Upper lobe of right lung (tissue), 1 donor: ENCODE measurements at places on chromosomes 1 and 21. TPM values are rescaled to one million over a fixed set of nuclear protein-coding genes. Genes with fewer than 3 reads are reported as not detected.

GRCh38 chr1:58011978-58012377 lies 534.5 kb downstream of the OMA1 start:
- H3K4me1 ChIP-seq: no peaks in the 10 kb centered on the region
- H3K36me3 ChIP-seq: no peaks in the 10 kb centered on the region
- H3K27me3 ChIP-seq: no peaks in the 10 kb centered on the region

DNA sequence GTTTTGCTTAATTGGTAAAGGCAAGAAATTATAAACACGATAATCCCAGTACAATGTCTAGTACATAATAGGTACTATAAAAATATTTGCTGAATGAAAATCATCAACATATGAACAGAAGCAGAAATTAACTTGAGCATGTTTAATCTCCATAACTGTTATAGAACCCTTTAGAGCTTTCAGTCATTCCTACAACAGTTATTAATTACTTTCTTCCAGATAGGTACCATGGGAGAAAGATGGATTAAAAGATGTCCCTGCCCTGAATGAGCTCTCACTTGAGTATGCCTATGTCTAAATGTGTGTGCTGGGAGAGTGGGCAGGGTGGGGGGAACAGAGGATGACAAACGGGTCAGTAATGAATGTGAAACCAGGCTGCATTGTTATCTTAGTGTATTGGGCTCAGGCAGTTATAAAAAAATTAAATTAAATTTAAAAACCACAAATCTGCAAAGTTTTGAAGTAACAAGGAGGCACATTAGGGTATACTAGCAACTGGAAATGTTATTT lies 2.4 kb downstream of the EPS15 start:
- H3K4me1 ChIP-seq: peaks cover 52% of the 10 kb centered on the region
- H3K27ac ChIP-seq: peak overlapping the region; percentile 88
- H3K4me3 ChIP-seq: peak overlapping the region; percentile 79
- no peaks in the 10 kb centered on the region for H3K36me3 ChIP-seq

- H3K4me3 ChIP-seq: no peak overlapping the region
- no peak for DNase-seq
- no peaks in the 10 kb centered on the region for H3K36me3 ChIP-seq
- H3K27ac ChIP-seq: no peak overlapping the region
- H3K27me3 ChIP-seq: no peaks in the 10 kb centered on the region
Observed at GRCh38 chr1:43554444-43554992, 23.8 kb downstream of the PTPRF start.

Gene KRTAP7-1
- total RNA-seq: not detected

DNA sequence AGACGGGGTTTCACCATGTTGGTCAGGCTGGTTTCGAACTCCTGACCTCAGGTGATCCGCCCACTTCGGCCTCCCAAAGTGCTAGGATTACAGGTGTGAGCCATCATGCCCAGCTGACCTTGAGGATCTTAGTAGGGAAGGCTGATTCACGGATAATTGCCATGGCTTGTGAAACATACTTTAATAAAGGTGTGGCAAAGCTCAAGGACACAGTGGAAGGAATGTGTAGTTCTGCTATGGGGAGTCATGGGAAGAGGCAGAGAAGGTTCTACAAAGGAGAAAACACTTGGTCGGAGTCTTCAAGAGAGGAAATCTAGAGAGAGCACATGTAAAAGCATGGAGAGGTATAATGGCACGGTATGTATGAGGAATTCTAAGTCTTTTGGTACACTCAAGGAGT lies 12.7 kb upstream of the PTCH2 start:
- no peaks in the 10 kb centered on the region for H3K4me1 ChIP-seq
- no peaks in the 10 kb centered on the region for H3K27me3 ChIP-seq
- DNase-seq: no peak
- no peak overlapping the region for H3K27ac ChIP-seq

DNA sequence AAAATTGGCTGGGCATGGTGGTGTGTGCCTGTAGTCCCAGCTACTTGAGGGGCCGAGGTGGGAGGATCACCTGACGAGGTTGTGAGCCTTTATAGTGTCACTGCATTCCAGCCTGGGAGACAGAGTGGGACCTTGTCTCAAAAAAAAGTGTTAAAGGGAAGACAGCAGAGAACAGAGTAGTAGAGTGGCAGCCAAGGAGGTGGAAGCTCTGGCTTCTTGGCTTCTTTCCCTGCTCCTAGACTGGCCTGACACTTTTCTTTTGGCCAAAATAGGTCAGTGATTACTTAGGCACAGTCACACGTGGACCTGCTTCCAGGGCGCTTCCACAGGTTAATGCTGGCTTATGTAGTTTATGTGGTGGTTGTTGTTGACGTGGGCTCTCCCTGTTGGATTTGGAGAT lies 3.2 kb downstream of the DIP2A start:
- H3K4me1 ChIP-seq: peaks cover 17% of the 10 kb centered on the region
- DNase-seq: no peak
- H3K4me3 ChIP-seq: no peak overlapping the region
- no peaks in the 10 kb centered on the region for H3K36me3 ChIP-seq
- H3K27ac ChIP-seq: no peak overlapping the region

- no peaks in the 10 kb centered on the region for H3K36me3 ChIP-seq
- H3K27me3 ChIP-seq: no peaks in the 10 kb centered on the region
- peak overlapping the region; percentile 55 for H3K27ac ChIP-seq
- no peak for DNase-seq
- H3K4me1 ChIP-seq: peaks cover 80% of the 10 kb centered on the region
- no peak overlapping the region for H3K4me3 ChIP-seq
Observed at GRCh38 chr1:208180421-208180820, 63.8 kb downstream of the PLXNA2 start.

DNA sequence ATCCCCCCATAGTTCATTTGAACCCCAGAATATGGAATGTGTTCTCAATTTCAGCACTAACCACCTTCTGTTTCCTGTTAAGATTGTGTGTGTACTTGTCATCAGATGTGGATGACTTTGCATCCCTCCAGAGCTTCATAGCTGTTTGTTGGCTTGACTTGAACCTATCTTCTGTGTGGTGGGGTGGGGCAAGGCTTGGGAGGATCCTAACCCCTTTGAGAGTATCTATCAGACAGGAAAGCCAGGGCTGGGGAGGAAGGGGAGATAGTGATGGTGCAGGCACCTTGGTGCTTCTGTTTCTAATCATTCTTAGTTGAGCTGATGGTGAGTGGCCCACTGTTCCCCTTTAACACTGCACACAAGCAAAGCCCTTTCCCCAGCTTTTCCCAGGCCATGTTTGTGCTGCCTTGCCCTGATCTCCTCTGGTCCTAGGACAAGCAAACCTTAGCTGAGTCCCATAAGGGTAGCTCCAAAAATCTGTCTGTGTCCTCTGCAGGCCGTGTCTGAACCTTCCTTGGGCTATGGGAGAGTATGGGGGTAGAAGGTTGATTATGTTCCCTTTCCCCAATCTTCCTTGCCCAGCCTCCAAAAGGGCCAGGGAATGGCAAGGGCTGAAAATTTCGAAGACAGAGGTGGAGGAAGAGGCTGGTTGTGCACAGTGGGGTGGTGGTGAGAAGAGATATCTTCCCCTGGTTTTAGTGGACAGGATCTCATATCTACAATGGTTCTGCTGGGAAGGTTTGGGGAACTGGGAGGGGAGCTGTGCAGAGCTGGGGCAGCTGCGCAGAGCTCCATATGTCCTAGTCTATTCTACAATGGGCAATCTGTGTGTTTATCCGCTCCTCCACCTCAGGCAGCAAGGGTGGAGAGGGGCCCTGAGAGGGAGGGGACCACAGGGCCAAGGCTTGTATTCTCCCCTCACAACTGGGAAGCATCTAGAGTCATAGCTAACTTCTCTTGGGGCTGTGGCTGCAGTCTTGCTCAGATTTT lies 1.4 kb downstream of the NHLH1 start:
- no peaks in the 10 kb centered on the region for H3K36me3 ChIP-seq
- no peak overlapping the region for H3K27ac ChIP-seq
- no peaks in the 10 kb centered on the region for H3K4me1 ChIP-seq
- H3K27me3 ChIP-seq: no peaks in the 10 kb centered on the region

- no peak overlapping the region for H3K4me3 ChIP-seq
- no peak overlapping the region for H3K27ac ChIP-seq
- DNase-seq: no peak
- H3K36me3 ChIP-seq: no peaks in the 10 kb centered on the region
- no peaks in the 10 kb centered on the region for H3K27me3 ChIP-seq
- no peaks in the 10 kb centered on the region for H3K4me1 ChIP-seq
Observed at GRCh38 chr1:90186506-90187322, 191.8 kb downstream of the ZNF326 start.

DNA sequence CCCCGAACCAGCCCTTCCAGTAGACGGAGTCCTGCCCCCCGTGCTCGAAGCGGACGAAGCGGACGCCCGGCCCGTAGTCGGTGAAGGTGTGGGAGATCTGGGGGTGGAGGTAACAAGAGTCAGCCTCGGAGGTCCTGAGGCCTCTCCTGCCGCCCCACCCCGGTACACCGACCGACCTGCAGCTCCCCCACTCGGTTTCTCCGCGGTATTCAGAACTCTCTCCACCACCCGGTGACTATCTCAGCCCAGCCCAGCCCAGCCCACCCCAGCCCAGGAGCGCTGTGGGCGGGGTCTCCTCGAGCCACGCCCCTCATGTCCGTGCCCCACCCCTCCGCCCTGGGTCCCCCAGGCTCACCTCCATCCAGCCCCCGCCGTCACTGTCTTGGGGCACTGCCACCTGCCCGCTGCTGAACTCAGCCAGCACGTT lies 5.5 kb downstream of the FBXO2 start:
- peak; percentile 73 for DNase-seq
- H3K27ac ChIP-seq: no peak overlapping the region
- H3K4me1 ChIP-seq: peaks cover 22% of the 10 kb centered on the region

Gene MTARC1
- 25.2 TPM for total RNA-seq

Gene CTSE
- total RNA-seq: 85.8 TPM

DNA sequence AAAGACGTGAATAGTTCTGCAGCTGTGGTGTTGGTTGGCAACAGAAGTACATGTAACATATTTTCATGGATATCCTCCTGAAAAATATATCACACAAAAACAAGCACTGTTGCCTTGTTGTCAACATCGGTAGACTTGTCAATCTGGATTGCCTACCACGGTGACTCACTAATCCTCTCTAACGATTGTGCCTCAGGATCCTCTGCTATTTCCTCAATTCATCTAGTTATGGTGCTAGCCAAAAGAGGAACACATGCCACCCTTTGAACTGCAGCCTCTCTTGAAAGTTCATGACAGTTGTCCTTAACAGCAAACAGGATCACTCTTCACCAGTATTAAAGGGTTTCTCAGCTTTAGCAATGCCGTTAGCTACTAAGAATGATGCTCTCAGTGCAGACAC lies 25.7 kb downstream of the RASAL2 start:
- H3K4me1 ChIP-seq: peaks cover 3% of the 10 kb centered on the region
- no peak for DNase-seq
- no peaks in the 10 kb centered on the region for H3K36me3 ChIP-seq
- H3K27me3 ChIP-seq: no peaks in the 10 kb centered on the region
- H3K4me3 ChIP-seq: no peak overlapping the region

- H3K4me1 ChIP-seq: no peaks in the 10 kb centered on the region
- H3K4me3 ChIP-seq: no peak overlapping the region
- H3K27me3 ChIP-seq: no peaks in the 10 kb centered on the region
- no peak for DNase-seq
Observed at GRCh38 chr1:96815914-96816313, 94.3 kb downstream of the PTBP2 start.

- H3K4me3 ChIP-seq: no peak overlapping the region
- no peaks in the 10 kb centered on the region for H3K27me3 ChIP-seq
Observed at GRCh38 chr1:13807209-13807608, 107.2 kb downstream of the PRDM2 start.

Gene DPM3
- total RNA-seq: 71.1 TPM

Gene POU3F1
- not detected for total RNA-seq

Gene BSND
- not detected for total RNA-seq

Gene VWA5B1
- total RNA-seq: 0.09 TPM

DNA sequence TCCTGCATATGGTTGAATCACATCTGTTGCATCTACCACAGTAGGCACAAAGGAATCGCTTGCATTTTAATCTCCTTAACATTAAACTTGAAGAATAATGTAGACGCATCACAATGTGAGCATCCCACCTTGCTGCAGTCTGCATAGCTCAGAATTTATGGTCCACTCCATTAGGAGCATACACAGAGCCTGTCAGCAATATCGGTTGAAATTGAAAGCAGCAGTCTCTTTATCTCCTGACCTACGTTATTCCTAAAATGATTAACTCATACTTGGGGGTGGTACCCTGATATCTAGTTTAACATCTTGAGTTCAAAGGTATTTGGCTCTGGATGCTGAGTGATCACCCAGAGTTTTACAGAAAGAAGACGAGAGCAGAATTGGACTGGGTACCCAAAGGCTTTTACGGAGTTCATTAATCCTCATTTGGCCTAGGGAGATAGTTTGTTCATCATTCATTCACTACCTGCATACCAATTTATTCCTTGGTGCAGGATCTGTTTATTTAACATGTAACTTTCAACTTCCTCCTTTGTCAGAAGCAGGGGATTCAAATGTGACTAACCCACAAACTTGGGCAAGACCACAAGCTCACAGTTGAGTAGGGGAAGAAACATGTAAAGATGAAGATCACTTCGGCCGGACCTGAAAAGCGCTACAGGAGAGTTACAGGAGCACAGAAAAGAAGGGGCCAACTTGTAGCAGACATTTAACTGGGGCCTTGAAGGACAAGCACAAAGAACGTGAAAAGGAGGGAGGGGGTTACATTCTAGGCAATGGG lies 187.9 kb downstream of the DAB1 start:
- no peaks in the 10 kb centered on the region for H3K4me1 ChIP-seq
- H3K27me3 ChIP-seq: no peaks in the 10 kb centered on the region
- H3K27ac ChIP-seq: no peak overlapping the region
- H3K36me3 ChIP-seq: no peaks in the 10 kb centered on the region

DNA sequence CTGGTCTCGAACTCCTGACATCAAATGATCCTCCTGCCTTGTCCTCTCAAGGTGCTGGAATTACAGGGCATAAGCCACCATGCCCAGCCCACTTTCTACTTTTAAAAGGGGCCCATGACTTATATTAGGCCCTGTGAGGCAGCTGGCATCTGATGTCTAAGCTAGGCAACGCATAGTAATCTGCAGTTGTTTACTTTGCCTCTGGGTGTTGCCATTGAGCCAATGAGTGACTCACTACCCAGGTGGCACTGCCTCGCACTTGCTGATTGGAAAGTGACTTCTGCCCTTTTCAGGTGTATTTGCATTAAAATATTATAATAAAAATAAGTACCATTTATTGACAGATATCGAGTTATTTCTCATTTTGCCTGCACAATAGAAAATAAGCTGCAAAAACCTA lies 84.9 kb downstream of the KIF14 start:
- no peaks in the 10 kb centered on the region for H3K36me3 ChIP-seq
- H3K4me3 ChIP-seq: no peak overlapping the region
- H3K4me1 ChIP-seq: no peaks in the 10 kb centered on the region
- H3K27me3 ChIP-seq: no peaks in the 10 kb centered on the region

Gene ATP6V1G3
- total RNA-seq: not detected

DNA sequence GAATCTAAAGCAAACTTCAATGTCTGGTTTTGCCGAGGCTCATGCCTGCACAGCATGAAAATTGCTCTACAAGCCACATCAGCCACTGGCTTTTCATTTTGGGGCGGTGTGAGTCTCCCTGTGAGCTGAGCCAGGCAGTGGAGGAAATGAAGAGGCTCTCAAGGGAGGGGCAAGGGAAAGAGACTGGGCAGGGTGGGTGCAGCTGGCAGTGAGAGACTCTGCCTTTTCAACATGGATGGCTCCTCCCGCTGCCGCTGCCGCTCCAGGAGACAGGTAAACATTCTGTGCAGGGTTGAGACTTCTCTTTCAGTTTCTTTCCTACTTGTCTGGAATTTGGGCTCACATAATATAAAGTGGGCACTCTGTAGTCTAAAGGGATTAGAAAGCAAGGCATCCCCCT lies 11.3 kb upstream of the CTSE start:
- H3K36me3 ChIP-seq: no peaks in the 10 kb centered on the region
- no peak overlapping the region for H3K4me3 ChIP-seq
- no peaks in the 10 kb centered on the region for H3K27me3 ChIP-seq
- peaks cover 6% of the 10 kb centered on the region for H3K4me1 ChIP-seq

GRCh38 chr1:23736437-23737134 lies 6.7 kb upstream of the ELOA start:
- H3K4me3 ChIP-seq: no peak overlapping the region
- no peaks in the 10 kb centered on the region for H3K4me1 ChIP-seq
- no peaks in the 10 kb centered on the region for H3K27me3 ChIP-seq
- no peaks in the 10 kb centered on the region for H3K36me3 ChIP-seq
